ENCODE measurements at places on chromosomes 2 and 18.

DNA sequence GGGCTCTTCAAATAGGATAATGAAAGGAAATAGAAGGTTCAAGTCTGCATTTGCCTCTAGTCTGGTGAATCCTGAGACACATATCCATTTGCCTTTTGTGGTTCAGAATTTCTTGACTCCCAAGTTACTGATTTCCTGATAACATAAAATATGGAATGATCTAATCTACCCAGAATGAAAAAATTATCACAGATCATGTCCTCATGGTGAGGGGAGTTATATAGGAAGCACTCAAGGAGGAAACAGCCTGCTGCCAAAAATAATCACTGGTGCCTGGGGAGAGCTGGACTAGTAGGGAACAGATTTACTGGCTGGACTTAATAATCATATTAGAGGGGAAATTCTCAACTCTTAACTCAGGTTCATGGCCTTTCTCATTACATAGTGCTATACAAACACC is 95.5 kb upstream of the STK17B start:
- no peak for DNase-seq

DNA sequence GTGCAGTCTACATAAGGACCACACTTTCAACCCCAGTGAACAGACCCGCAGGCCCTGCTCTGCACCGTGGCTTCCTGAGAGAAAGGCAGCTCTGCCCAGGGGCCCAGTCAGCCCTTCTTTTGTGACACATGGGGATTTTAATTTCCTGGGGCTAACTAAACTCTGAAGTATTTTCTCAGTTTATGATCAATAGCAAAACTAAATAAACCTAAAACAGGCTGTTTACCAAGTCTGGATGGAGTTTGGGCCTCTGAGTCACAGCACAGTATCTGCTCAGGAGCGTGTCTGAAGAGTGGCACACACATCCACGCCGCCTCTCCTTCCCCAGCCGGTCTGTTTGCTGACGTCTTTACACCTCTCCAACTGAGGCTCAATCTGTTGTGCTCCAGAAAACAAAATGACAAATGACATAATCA is 72.3 kb downstream of the LDLRAD4 start:
- DNase-seq, result no peak

- DNase-seq, result no peak
These were observed 58.1 kb downstream of the INPP4A start for GRCh38 chr2:98502556-98503335.

DNA sequence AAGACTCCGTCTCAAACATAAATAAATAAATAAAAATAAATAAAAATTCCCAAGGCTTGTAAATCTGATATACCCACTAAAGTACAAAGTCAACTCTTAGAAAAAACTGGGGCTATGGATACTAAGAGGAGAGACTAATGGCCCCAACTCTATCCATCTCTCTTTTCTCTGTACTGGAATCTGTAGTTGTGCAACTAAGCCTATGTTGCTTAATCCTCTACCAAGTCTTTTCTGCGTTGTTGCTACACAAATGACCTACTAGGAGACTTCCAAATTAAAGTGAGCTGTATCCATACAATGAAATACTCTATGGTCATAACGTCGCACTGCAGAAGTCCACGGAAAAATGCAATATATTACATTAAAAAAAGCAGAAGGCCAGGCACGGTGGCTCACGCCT is 8.1 kb downstream of the MRPS5 start:
- no peak for DNase-seq

- DNase-seq, result no peak
These were observed 3.0 kb upstream of the ACKR3 start for GRCh38 chr2:236566596-236566995.

DNA sequence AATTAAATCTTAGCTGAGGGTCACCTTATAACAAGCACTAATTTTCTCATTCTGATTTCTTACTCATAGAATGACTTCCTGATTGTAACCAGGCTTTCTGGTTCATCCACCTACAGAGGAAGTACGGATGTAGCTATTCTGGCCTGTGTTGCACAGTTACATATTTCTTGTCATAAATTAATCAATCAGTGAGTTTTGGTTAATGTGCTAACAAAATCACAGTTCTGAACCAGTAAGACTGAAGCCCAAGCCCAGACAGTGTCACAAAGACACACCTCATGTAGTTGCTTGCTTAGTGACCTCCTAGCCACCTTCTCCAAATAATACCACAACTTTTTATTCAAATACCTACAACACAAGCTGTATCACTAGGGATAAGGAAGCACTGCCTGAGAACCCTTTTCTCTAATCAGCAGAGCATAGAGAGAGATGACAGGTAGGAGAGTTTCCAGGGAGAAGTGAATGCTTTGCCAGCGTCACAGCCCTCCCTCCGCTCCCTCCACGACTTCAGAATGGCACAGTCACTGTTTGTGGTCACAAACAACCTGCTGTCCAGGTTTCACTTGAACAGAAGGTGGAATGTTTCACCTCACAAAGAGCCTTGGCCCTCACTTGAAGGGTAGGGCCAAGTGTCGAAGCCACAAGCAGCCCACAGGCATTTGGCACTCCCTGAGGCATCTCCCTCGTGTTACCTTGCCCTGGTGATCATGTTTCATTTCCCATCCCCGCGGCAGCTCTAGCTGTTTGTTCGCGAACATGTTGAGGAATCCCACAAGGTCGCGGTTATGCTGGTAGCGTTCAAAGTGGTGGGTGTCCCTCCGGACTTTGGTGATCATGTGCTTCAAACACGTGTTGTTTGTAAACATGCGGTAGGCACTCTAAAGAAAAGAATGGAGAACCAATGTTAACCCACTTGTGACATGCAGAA is 120.8 kb upstream of the STK17B start:
- DNase-seq, result no peak

- DNase-seq, result no peak
These were observed 111.5 kb downstream of the CAPN13 start for GRCh38 chr2:30695749-30696148.

GRCh38 chr2:130339885-130340745 is 2.6 kb upstream of the IMP4 start:
- no peak for DNase-seq

DNA sequence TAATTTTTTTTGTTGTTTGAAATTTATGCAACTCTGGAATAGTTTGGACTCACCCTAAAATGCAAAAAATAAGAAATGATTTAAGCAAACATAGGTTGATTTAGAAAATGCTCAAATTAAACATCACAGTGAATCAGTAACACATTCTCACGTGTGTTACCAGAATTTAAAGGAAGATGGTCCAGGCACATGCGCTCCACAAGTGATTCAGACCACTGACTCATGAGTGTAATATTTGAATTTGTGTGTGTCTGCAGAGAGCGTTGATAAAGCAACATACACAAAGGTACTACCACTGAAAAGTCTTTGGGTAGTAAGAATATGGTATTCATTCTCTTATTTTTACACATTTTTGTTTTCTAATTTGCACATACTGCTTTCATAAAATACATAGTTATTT is 7.9 kb downstream of the SS18 start:
- DNase-seq, result no peak

Data from AML-193 (cell line).